ENCODE measurements at places on chromosomes 5 and 9.

GRCh38 chr9:94894094-94894699 is 167.7 kb downstream of the AOPEP start:
- DNase-seq: no peak

- no peak for DNase-seq
Measured at GRCh38 chr5:66739951-66740350, 143.8 kb downstream of the MAST4 start.

- peak; percentile 54 for DNase-seq
Measured at GRCh38 chr9:131237931-131238401, 38.3 kb downstream of the FAM78A start.

DNA sequence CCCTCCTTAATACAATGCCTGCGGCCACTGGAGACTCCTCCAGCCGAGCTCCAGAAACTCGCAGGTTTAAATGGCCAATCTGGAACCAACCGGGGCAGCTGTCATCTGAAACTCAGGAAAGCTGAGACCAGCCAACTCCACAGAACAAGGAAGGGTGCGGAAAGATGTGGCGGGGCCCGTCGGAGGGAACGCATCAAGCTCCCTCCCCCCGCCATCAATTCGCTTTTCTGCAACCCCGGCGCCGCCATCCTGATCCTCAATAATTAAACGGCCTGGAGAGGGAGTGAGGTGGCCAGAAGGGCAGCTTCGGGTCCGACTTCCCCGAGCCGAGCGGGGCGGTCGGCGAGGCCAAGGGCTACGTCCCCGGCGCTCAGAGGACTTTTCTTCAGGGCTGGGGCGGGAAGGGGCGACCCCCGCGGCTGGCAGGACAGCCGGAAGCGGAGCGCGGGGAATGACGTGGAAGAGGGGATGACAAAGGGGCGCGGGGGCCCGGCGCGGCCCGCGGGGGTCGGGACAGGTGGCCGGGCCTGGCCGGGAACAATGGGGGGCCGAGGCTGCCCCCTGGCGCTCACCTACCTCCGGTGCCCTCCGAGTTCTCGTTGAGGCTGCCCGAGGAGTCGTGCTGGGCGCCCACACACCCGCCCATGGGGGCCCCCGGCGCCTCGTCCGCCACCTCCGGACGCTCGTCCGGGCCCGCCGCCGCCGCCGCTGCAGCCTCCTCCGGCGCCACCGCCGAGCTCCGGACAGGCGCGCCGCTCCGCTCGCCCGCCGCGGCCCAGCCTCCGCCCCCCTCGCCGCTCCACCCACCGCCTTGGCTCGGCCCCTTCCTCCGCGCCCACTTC is at the start of gene UBTD2:
TSS of gene UBTD2 (minus strand) at position 745 of the 842 bp plus-strand sequence. CDS start at position 646, 99 bp downstream.
- no peak for DNase-seq

- DNase-seq: no peak
Measured at GRCh38 chr5:2013301-2014057, 130.8 kb upstream of the IRX4 start.

All from GM04504 (cell line).